ENCODE measurements at places on chromosomes 1 and 21.

DNA sequence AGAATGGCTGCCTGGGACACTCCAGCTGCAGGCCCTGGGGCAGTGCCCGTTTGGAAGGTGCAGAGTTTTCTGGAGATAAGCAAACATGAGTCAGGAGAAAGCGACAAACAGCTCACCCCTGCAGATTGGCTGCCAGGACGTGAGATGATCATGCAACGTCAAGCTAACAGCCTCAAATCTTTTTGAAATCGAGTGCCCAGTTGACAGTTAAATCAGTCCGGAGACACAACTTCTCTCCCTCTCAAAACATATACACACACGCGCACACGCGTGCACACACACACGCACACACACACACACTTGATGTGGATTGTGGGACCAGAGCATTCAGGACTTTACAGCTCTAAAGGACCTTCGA, 49.4 kb downstream of the TENT5C start:
- H3K4me3 ChIP-seq: no peak overlapping the region
- no peak overlapping the region for H3K27ac ChIP-seq
- H3K36me3 ChIP-seq: no peaks in the 10 kb centered on the region
- H3K27me3 ChIP-seq: no peaks in the 10 kb centered on the region
- H3K4me1 ChIP-seq: no peaks in the 10 kb centered on the region

DNA sequence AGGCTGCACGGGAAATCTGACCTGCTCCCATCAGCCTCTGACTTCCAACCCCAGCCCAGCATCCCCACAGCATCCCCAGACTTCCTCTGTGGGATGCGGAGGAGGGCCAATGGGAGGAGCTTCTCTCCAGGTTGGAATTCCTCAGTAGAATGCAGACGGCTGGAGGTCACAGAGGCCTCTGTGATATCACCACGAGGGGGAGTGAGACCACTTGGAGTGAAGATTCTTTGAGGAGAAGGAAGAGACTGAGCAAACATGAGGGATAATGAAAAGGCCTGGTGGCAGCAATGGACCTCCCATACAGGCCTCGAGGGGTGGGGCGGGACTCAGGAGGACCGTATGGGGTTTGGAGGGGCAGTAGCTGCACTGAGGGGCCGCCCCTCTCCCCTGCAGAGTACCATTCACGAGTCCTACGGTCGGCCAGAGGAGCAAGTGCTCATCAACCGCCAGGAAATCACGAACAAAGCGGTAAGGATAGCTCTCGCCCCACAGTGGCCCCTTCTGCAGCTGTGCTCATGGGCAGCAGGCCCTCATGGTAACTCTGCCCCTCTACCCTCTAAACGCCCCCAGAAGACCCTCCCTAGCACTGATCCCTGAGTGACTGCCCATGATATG, at the start of gene CATSPER4:
TSS of gene CATSPER4 (plus strand) at position 230 of the 615 bp plus-strand sequence. CDS start at position 256, 26 bp downstream.
- no peak within 1 kb of the TSS for H3K4me3 ChIP-seq
- DNase-seq: no peak
- no peaks in the 10 kb centered on the region for H3K36me3 ChIP-seq
- no peak within 1 kb of the TSS for H3K27ac ChIP-seq
- no peaks in the 10 kb centered on the region for H3K27me3 ChIP-seq

DNA sequence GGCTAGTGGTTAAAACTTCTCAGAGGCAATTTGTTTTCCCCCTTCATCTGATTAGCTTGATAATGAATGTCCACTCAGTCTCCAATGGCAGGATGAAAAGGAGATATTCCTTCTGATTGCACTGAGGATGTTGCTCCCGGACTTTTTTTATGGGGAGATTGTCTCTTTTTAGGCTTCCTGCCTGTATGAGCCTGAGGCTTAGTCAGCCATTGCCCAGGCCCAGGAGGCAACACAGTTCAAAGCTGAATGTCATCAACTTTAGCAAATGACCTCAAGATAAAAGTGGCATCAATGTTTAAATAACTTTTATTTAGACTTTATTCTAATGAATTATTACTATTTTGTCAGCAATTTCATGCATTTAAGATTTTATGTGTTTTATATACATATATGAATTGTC, 162.9 kb upstream of the PTBP2 start:
- H3K4me1 ChIP-seq: peaks cover 7% of the 10 kb centered on the region
- H3K36me3 ChIP-seq: no peaks in the 10 kb centered on the region
- no peak for DNase-seq
- no peaks in the 10 kb centered on the region for H3K27me3 ChIP-seq

- no peak overlapping the region for H3K4me3 ChIP-seq
- H3K27me3 ChIP-seq: no peaks in the 10 kb centered on the region
- H3K36me3 ChIP-seq: no peaks in the 10 kb centered on the region
- H3K27ac ChIP-seq: no peak overlapping the region
- H3K4me1 ChIP-seq: no peaks in the 10 kb centered on the region
Observed at GRCh38 chr1:224846119-224846907, 83.2 kb upstream of the DNAH14 start.

GRCh38 chr1:203534526-203534925, 40.6 kb downstream of the OPTC start:
- H3K4me3 ChIP-seq: no peak overlapping the region
- peak overlapping the region; percentile 76 for H3K27ac ChIP-seq
- no peaks in the 10 kb centered on the region for H3K36me3 ChIP-seq
- H3K4me1 ChIP-seq: peaks cover 4% of the 10 kb centered on the region

DNA sequence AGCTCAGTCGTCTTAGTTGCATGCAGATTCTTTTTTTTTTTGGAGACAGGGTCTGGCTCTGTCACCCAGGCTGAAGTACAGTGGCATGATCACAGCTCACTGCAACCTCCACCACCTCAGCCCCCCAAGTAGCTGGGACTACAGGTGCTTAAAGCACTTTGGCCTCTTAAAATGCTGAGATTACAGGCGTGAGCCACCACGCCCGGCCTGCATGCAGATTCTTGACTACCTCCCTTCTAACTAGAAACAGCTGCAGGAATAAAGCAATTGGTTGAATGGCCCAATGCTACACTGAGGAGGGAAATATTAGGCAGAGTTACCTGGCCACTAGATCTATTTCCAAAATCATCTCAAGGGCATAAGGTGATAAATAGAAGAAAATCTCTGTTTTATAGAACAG, 29.5 kb upstream of the TTC39A start:
- no peak overlapping the region for H3K4me3 ChIP-seq
- no peak overlapping the region for H3K27ac ChIP-seq
- H3K4me1 ChIP-seq: no peaks in the 10 kb centered on the region
- no peaks in the 10 kb centered on the region for H3K27me3 ChIP-seq
- DNase-seq: no peak

- DNase-seq: no peak
- H3K27me3 ChIP-seq: no peaks in the 10 kb centered on the region
- no peaks in the 10 kb centered on the region for H3K36me3 ChIP-seq
- H3K4me1 ChIP-seq: peaks cover 8% of the 10 kb centered on the region
Observed at GRCh38 chr1:26164036-26164860, 4.5 kb downstream of the C1orf232 start.

GRCh38 chr1:87330057-87330884, 1.6 kb downstream of the LMO4 start:
- peak overlapping the region; percentile 95 for H3K27ac ChIP-seq
- H3K4me3 ChIP-seq: peak overlapping the region; percentile 73
- no peaks in the 10 kb centered on the region for H3K27me3 ChIP-seq
- no peaks in the 10 kb centered on the region for H3K36me3 ChIP-seq
- DNase-seq: no peak

GRCh38 chr1:202073206-202073605, 49.5 kb upstream of the GPR37L1 start:
- no peak for DNase-seq
- H3K27me3 ChIP-seq: no peaks in the 10 kb centered on the region
- no peaks in the 10 kb centered on the region for H3K36me3 ChIP-seq
- H3K4me3 ChIP-seq: no peak overlapping the region
- no peak overlapping the region for H3K27ac ChIP-seq
- H3K4me1 ChIP-seq: no peaks in the 10 kb centered on the region

DNA sequence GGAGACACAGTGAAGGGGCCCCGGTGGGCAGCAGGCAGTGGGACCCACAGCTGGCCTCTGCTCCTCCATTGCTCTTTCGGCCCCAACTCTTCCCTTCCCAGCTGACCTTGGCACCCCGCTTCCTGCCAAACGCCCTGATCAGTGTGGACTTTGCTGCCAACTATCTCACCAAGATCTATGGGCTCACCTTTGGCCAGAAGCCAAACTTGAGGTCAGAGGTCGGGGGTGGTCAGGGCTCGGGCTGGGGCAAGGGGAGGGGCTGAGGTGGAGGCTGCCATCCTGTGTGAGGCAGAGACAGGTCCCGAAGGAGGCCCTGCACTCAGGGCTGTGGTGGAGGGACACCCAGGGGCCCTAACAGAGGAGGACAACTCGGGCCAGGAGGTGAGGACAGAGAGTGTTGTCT, 13.7 kb downstream of the PODN start:
- no peak overlapping the region for H3K27ac ChIP-seq
- H3K4me1 ChIP-seq: no peaks in the 10 kb centered on the region
- no peak for DNase-seq
- H3K4me3 ChIP-seq: no peak overlapping the region

DNA sequence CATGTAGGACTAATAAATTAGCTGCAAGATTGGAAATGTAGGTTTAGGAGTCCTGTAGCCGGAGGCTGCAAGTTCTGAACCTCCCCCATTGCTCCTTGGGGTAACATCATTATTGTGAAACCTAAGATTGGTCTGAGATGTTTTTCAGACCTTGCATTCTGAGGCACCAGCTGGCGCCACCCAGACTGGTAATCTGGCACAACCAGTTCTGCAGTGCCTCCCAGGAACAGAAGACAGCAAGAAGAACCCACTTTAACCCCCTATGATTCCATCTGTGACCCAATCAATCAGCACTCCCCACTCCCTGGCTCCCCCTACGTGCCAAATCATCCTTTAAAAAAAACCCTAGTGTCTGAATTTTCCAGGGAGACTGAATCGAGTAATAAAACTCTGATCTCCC, 11.6 kb upstream of the DNAJC6 start:
- no peak overlapping the region for H3K4me3 ChIP-seq
- DNase-seq: no peak
- H3K27me3 ChIP-seq: no peaks in the 10 kb centered on the region

Data from ascending aorta (tissue), 2 donors.